ENCODE measurements at places on chromosomes 6 and 20.
A peak's percentile ranks its signal among the peaks of the same experiment; 100 is the strongest.

GRCh38 chr6:129860908-129861665 is at the start of gene TMEM244:
TMEM244 (minus strand) TSS chr6:129861315; CDS start chr6:129861188, 127 bp downstream.
- DNase-seq: peak; percentile 14

- DNase-seq: no peak
These were observed 217.6 kb downstream of the SIM1 start for GRCh38 chr6:100247123-100247522.

DNA sequence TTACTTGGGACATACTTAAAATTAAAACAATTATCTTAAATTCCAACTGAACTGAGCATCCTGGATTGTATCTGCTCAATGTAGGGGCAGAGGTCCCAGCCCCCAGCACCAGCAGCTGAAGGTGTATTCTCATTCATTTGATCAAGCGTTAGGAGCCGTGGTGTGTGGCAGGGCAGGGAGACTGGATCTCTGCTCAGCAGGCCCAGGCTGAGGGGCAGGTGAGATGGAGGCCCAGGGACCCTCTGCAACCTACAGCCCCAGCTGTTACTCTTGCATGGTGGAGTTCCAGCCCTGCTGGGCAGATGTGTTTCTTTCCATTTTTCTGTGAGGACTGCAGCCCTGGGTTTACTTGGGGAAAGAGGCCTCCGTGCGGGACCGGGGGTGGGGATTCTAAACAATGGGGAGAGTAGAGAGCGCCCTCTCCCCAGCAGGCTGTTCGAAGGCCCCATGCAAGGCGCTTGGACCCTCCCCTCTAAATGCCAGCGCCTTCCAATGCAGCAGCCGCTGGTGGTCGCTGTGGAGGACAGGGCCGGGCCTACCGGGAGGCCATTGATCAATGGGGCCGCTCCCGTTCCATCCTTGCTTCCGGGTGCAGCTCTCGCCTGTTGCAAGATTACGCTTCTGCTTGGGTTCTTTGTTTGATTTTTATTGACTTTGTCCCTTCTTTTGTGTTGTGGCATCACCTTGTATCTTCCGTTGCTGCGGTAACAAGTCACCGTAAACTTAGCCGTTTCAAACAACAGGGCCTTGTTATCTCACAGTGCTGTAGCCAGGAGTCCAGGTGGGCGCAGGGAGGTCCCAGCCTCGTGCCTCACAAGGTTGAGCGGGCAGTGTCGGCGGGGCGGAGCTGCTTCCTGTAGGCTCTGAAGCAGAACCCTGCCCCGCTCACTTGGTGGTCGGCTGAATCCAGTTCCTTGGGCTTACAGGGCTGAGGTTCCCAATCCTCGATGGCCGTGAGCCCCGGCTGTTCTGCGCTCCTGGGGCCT is 134.8 kb upstream of the PHACTR3 start:
- no peak for DNase-seq

- no peak for DNase-seq
These were observed 49.3 kb downstream of the RPRD1B start for GRCh38 chr20:38082894-38083293.

GRCh38 chr20:31739550-31739977 is 474 bp downstream of the TPX2 start:
- DNase-seq: no peak

DNA sequence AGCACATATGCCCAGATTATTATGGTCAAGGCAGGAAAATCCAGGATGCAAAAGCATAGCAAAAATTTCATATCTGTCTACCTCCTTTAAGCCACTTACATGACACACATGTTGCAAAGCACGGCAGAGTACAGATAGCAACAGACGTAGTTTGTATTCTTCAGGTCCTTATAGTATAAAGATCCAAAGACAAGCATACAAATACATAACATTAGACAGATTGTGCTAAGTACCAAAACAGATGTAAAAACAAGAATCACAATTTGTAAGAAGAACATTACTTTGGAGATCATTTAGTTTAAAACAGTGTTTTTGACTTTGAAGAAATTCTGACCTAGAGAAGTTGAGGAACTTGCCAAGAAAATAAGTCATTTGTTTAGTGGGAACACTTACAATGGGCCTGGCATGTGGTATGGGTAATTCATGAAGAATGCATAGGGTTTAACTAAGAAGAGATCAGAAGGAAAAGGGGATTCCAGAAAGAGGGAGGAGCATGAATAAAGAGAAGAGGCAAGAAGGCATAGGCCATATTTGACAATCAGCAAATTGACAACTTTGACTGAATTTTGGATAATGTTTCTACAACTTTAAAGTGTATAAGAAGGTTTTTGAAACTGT is 30.6 kb upstream of the LMBRD1 start:
- DNase-seq: no peak

DNA sequence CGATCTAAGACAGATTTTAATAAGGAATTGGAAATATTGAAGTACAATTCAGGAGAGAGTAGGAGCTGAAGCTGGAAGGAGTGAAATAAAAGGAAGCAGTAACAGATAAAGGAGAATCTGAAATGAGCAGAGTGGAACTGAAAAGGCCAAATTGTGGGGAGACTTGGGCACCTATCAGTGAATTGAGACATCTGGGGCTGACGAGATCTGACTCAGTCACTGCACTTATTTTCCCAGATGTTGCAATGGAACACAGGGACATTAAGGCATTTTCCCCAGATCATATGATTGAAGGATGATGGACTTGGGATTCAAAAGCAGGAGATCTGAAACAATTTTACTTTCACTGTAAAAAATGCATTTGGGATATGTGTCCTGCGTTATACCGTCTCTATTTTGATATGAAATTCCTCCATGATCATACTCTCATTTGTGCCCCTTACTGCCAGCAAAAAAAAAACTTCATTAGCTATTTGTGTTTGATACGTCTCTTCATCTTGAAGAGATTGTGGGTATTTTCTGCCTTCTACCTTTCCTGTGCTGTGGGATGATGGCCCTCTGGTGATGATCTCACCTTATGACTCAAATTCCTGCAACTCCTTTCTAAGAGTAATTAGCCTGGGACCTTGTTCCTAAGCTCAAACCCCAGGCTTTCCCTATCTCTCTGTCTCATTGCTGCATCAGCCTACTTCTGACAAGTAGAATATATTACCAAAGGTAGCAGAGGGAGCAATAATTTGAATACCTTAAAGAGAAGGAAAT is 278.5 kb upstream of the MAN1A1 start:
- DNase-seq: no peak

GRCh38 chr6:15352220-15352619 is 106.4 kb downstream of the JARID2 start:
- no peak for DNase-seq

GRCh38 chr20:1086277-1087213 is 31.9 kb upstream of the PSMF1 start:
- DNase-seq: no peak

- DNase-seq: no peak
These were observed 434.3 kb upstream of the IMPG1 start for GRCh38 chr6:76506808-76507207.

DNA sequence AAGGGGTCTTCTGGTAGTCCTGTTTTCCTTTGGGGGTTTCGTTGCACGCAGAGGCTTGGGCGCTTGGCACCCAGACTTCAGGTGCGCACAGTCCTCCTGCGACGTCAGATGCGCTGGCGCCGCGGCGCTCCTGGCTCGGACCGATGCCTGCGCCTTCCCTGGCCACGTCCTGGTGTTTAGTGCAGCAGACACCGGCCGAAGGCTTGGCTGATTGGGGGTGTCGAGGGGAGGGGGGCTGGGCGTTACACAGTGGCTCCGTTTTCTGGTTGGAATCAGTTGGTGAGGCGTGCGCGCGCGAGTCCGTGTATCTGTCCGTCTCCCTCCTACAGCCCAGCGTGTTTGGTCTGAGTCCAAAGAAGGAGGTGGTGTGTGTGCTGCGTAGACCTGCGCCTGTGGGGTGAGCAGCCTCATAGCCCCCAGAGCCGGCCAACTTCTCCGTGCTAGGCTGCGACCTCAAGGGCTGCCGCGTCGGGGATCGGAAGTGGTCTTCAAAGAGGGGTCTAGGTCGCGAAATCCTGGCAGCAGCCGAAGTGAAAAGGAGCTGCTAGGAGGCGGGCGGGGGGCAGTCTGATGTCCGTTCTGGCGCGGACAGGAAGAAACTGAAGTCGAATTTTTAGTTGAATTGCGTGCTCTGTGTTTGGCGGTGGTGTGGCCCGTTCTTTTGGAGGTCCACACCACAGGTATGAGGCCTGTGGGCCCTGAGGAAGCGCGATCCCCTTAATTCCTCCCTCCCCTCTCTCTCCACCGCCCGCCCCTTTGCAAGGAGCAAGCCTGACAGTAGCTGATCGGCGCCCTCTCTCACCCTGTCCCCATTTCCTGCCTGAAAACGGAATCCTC is 1.5 kb downstream of the SYNDIG1 start:
- DNase-seq: no peak

DNA sequence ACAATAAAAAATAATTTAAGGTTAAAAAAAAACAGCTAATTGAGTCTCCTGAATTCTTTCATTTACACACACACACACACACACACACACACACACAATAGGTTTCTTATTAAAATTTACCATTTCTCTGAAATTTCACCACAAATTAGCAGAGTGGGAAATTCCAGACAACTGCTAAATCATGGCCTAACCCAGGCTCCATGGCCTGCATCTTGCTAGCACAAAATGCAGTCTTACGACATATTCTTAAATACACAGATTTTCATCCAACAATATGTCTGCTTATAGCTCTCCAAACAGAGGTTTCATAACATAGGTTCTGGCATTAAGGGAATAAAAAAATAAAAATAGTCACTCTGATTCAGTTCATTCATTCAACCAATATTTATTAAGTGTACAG is 46.9 kb downstream of the SOD2 start:
- DNase-seq: no peak

DNA sequence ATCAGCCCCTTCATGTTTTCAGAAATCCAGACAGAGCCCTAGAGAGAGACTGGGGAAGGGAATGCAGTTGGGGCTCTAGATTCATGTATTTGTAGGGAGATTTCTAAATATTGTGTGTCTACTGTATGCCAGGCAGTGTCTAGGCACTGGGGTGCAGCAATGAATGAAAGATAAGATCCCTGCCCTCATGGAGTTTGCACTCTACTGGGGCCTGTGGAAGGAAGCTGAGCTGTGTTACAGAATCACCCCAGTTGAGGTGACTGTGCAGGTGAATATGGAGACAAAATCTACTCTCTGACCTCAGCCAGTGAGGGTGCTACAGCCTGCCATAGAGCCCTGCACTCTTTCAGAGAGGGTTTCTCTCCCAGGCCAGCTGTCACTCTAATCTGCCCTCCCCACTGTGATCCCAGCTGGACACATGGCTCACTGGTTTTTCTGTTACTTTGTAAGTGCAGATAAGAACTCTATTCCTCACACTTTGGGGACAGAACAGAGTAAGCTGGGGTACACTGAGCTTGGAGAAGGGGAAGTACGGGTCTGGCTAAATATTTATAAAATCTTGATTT is 69.2 kb upstream of the E2F3 start:
- no peak for DNase-seq

DNA sequence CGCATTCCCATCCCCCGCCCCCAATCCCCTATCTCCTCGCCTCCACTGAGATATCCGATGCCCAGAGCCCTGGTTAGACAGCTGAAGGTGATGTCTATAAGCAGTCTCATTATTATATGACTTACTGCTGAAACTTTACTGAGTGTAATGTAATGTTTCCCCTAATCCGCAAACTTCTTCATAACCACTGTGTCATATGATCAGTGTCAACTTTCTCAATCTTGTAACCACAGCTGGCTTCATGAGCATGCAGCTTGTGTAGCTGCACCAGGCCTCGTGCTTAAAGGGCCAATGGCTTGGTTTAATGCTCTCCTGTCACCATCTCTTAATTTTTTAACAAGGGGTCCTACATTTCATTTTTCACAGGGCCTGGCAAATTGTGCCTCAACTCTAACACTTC is 8.1 kb downstream of the ASIP start:
- DNase-seq: no peak

DNA sequence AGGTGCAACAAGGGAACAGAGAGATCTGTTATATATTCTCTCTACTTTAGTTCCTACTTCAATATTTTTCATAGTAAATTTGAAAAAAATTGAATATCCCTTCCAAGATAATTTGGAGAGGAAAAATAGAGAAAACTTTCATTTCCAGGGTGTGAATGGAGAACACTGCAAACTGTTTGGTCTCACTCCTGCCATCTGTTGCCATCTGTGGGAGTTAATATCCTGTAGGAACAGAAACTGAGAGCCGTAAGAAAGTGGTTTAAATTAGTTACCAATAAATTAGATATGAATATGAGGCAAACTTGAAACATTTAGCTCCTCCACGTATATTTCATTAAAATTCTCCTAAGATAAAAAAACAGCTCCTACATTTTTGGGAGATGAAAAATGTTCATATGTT is 4.2 kb downstream of the ZNF337 start:
- no peak for DNase-seq

DNA sequence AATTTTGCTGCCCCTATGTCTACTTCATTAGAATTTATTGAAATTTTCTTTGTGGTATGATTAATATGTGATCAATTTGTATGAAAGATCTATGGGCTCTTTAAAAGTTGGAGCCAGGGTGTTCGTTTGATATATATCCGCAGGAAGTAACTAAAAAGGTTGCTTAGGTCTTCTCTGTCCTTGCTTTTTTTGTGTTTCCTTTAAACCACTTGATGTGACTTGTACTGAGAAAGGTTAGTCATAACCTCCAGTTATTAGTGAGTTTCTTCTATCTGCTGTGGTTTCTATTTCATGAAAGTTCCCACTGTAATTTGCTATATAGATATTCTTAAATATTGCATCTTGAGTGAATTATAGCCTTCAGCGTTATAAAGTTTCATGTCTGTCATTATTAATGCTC is 585.3 kb upstream of the ARID1B start:
- no peak for DNase-seq

DNA sequence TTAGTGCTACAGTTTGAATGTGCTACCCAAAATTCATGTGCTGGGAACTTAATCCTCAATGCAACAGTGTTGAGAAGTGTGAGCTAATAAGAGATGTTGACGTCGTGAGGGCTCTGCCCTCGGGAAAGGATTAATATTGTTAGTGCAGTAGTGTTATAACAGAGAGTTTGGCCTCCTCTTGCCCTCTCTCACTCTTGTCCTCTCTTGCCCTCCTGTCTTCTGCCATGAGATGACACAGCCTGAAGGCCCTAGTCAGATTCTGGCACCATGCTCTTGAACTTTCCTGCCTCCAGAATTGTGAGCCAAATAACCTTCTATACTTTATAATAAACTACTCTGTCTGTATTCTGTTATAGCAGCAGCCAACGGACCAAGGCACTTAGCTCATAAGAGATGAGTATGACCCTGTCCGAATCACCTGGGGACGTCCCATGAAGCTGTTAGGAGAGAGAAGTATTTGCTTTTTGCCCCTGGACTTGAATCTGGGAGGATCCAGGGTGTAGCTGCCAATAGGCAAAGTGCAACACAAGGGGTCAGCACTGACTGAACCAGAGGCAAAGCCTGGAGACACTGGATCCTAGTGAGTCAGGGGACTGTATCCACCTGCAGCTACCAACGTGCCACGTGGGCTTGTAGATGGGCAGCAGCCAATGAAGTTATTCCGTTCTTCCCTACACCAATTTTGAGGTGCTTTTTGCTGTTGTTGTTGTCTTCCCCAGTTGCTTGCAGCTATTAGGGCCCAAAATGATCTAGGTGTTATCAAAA is 233.7 kb downstream of the THBS2 start:
- DNase-seq: no peak

Data from CD4-positive, alpha-beta T cell treated with Interleukin-6 at 100 ng/mL for 8 hours (primary cell).